ENCODE measurements at places on chromosomes 1 and 21.
A peak's percentile ranks its signal among the peaks of the same experiment; 100 is the strongest.

GRCh38 chr1:101317590-101317989 is 80.8 kb downstream of the S1PR1 start:
- DNase-seq: no peak

DNA sequence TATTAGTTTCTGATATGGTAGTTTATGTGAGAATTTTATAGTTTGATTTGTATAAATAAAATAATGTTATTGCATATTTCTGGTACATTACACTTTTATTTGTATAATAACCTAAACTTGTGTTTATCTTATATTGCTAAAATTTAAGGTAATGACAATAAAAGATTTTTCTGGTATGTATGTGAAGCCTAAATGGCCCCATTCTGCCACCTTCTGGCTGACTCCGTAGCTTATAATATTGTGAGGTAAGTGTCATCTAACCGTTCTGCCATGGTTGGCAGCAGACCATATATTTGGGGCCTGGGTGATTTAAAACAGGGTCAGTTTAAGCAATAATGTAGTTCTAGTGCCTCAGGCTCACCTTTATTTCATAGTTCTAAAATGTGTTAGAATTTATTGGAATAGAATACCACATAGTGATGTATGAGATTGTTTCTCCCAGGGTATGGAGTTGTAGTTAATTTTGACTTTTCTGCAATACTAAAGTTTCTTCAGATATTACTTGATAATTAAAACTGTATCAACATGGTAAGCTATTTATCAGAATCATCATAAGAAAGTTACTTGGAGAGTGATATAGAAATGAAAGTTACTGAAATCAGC is 21.2 kb upstream of the PRKACB start:
- DNase-seq: peak; percentile 45

DNA sequence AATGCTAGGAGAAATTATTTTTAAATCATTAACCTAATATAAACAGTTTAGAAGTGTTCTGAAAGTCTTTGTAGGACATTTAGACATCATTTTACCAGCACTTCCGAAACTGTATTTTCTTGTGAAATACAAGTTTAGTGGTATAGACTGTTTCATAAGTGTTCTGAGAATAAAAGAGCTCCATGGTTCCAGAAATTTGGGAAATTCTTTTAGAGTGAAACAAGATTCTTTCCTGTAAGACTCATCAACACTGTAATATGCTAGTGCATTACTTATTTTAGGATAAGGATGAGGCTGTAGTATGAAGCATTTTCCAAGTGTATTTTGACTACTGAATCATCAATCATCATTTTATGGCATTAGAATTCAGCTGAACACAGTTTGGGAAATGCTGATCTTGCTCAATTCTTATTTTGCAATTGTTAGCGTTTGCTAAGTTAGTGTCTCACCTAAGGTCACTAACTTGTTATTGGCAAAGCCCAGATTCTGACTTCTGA is 73.4 kb downstream of the CEP350 start:
- no peak for DNase-seq

GRCh38 chr1:169214598-169214997 is 108.1 kb downstream of the ATP1B1 start:
- DNase-seq: no peak

DNA sequence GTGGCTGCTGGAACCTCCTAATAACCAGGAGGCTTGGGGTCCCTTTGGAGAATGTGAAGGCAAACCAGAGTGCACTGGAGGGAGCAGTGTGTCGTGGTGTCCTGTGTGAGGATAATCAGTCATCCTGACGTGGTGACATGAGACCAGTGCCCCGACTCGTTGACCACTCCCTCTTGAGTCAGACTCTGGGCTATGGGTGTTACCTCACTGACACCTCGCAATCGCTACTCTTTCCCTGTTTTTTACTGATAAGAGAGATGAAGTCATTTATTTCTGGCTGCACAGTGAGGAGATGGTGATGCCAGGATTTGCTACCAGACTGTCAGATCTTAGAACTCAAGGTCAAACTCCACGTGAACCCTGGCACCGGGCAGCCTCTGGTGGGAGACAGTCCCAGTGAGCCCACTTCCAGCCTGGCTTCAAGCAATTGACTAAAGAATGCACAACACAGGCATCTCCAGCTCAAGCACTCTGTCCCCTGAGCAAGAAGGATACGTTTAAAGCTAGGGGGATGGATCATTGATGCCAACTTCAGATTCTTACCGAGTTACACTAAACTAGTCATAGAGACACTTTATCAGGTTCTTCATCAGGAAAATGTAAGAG is 30.3 kb downstream of the UBASH3A start:
- DNase-seq: no peak

DNA sequence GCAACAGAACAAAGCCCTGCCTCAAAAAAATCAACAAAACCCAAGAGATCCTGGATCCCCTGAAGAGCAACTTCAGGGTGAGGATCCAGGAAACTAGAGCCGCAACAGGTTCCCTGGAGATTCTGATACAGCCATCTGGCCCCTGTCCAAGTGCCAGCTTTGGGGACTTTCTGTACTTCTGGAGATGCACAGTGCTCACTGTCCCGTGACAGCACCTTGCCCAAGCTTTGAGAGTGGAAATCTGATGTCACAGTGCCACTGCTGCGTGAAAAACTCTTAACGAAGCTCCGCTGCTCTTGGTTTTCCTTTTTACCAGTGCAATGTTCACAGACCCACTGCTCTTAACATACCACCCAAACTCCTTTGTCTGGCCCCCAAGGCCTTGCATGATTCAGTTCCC is 26.3 kb downstream of the STK40 start:
- no peak for DNase-seq

GRCh38 chr1:184489908-184490307 is 103.1 kb downstream of the C1orf21 start:
- DNase-seq: no peak

DNA sequence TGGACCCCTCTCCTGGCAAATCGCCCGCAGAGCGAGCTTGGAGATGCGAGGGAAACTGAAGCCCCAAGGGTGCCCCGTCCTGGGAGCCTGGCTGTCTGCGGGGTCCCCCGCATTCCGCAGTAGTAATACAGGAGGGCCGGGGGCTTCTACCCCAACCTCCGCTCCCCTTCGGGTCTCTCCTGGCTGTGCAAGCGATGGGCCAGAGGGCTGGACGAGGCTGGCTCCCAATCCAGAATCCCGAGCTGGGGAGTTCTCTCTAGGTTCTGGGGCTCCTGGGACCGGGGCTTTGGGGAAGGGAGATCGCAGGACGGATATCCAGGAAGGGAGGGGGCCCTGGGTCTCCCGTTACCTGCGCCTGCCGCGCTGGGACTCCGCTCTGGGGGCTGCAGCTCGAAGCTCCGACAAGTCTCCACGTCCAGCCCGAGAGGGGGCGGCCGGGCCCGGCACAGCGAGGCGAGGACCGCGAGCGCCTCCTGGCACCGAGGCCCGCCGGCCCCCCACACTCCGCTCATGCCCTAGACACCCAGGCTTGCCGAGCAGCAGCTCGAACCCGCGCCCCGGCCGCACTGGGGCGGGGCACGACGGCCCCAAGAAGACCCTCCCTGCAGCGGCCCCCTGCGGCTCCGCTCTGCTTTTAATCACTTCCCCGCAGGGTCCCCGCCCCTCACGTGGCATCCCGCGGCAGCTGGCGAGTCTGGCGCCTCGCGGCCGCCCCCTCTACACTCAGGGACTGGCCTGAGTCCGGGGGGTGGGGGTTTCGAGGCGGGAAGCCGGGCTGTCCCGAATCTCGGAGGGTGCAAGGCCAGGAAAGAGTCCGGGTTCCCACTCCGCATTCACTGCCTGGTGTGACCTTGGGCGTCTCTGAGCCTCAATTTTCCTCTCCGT is at the start of gene SYT6:
TSS of gene SYT6 (minus strand) at position 609 of the 885 bp plus-strand sequence. CDS start at position 512, 97 bp downstream.
- DNase-seq: peak; percentile 26

DNA sequence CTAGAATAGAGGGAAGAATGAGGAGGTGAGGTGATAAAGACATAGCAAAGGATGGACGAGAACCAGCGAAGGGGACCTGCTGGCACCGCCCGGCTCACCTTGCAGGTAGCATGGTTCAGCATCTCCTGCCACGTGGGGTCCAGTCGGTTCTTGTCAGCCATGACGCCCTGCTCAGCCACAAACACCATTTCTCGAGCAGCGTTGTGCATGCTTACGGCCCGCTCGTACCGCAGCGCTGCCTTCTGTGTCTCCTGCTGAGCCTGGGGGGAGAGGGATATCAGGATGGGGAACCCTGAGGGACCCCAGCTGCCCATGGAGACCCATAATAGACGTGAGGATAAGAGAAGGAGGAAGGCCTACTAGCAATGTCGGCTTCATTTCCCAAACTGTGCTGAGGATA is 11.4 kb downstream of the SH3BP5L start:
- no peak for DNase-seq

- no peak for DNase-seq
Measured at GRCh38 chr1:1603671-1604373, 3.9 kb upstream of the FNDC10 start.

GRCh38 chr21:41589620-41590175 is 81.7 kb upstream of the TMPRSS2 start:
- DNase-seq: no peak

DNA sequence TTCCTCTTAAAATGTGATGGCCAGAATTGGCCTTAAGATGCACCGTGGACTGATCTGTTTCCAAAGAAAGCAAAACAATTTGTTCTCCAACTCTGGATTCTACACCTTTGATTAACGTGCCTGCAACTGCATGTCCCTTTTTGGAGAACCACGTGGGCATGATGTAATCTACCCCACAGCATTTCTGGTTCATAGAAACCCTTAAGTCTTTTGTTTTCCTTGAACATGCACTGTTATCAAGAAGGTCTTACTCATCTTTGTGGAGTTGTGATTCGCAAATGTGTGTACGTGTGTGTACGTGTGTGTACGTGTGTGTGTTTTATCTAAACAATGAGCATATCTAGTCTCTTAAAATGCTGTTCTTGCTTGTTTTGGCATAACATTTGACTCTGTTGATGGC is 57.8 kb downstream of the LPAR3 start:
- DNase-seq: no peak

- no peak for DNase-seq
Measured at GRCh38 chr1:223848536-223848935, 2.8 kb upstream of the TP53BP2 start.

DNA sequence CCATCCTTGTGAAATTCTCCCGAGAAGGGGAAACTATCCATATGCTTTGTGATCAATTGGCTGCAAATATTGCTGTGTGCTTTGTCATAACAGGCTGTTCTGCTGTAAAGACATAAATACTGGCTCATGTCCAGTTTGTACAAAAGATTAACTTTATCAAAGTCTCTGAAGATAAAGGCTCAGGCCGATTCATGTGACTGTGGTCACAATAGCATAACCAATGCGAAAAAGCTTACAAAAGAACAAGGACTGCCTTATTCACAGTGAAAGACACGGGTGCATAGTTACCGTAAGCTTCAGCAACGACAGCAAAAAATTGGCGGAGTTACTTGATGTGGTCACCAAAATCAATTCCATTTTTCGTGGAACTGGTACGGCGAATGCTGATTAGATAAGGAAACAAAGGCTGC is 173.6 kb upstream of the CHRM3 start:
- no peak for DNase-seq

DNA sequence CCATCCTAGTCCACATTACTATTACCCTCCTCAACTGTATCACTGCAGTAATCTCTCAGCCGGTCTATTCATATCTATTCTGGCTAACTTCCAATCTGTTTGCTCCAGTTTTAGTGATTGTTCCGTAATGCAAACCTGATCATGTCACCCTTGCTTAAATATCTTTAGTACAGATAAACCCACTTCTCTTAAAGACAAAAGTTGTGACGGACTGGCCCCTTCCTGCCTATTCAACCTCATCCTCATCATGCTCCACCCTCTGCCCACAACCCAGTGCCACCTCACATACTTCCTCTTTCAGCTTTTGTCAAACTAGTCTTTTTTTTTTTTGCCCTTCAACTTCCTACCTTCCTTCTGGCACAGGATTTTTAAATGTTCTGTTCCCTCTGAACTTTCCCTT is 2.8 kb upstream of the C1orf162 start:
- DNase-seq: no peak

DNA sequence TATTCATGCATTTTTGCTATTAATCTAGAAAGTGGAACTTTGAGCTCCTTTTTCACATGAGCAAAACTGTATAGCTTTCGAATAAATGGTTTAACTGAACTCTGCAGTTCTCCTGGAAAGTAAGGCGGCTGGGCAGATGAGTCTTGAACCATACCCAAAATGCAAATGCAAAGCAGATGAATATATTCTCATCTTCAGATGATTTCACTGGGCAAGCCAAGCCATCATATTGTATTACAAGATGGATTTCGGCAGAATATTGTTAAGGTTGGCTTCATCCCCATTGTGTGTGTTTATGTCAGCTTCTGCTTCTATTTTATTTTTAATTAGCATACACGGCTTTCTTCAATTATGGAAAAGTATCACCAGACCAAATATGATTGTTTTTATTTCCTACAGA is 209.6 kb downstream of the GREM2 start:
- no peak for DNase-seq

GRCh38 chr21:45996311-45997204 is 15.0 kb downstream of the COL6A1 start:
- DNase-seq: no peak

- DNase-seq: peak; percentile 26
Measured at GRCh38 chr21:46297338-46298271, 11.5 kb downstream of the YBEY start.

- no peak for DNase-seq
Measured at GRCh38 chr1:1063261-1063944, 10.7 kb downstream of the RNF223 start.

DNA sequence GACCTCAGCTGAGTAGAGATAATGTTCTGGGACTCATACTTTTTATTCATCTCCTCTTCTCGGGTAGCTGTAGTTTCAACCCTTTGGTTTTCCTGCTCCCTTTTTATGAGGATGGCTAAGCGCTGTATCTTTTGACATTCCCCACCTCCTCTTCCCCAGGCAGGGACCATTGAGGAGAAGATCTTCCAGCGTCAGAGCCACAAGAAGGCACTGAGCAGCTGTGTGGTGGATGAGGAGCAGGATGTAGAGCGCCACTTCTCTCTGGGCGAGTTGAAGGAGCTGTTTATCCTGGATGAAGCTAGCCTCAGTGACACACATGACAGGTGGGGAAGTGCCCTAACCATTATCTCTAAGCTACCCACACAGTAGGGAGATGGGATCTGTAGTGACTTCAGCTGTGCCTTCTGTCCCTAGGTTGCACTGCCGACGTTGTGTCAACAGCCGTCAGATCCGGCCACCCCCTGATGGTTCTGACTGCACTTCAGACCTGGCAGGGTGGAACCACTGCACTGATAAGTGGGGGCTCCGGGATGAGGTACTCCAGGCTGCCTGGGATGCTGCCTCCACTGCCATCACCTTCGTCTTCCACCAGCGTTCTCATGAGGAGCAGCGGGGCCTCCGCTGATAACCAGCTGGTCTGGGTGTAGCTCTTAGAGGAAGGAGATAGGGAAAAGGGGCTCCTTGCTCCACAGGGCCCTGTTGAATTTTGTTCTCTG is 25.6 kb downstream of the LRRC41 start:
- DNase-seq: no peak

DNA sequence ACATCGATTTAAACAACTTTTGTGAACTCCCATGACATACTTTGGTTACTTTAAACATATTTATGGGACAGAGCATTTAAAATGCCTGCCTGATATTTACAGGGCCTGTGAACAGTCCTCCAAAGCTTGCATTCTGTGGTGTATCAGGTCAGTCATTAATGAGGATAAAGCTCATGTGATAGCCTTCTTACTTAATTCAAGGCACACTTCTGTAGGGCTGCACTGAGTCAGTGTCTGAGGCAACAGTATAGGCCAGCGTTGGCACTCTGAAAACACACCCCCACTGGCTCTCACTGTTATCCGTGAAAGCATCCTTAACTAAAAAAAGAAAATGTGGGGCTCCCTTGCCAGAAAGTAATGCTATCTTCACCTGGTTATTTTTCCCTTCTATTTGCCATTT is 200.0 kb downstream of the NFIA start:
- no peak for DNase-seq
